Stimulated activated CD8-positive, alpha-beta memory T cell treated with anti-CD3 and anti-CD28 coated beads, Interleukin-15, amount 100 ng/mL, for 4 hours (primary cell): ENCODE measurements at places on chromosomes 6 and 20.

GRCh38 chr6:160810238-160810637 is 108.2 kb downstream of the PLG start:
- DNase-seq: no peak

- DNase-seq: no peak
Measured at GRCh38 chr6:31113861-31114540, 599 bp upstream of the PSORS1C1 start.

DNA sequence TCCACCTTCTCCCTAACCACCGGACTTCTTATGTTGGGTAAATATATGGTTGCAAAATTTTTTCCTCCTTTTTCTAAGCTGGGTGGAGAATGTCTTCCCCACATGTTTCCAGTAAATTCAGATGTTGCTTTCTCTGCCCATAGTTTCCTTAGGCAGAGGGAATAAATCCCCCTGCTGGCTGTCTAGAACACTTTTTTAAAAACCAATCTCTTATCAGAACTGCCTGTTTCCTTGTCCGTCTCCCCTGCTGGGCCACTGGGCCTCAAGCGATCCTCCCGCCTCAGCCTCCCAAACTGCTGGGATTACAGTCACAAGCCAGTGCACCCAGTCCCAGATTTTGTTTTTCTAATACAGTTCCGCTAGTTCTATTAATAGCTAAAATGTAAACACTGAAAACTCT is 9.9 kb upstream of the WFDC2 start:
- DNase-seq: no peak

DNA sequence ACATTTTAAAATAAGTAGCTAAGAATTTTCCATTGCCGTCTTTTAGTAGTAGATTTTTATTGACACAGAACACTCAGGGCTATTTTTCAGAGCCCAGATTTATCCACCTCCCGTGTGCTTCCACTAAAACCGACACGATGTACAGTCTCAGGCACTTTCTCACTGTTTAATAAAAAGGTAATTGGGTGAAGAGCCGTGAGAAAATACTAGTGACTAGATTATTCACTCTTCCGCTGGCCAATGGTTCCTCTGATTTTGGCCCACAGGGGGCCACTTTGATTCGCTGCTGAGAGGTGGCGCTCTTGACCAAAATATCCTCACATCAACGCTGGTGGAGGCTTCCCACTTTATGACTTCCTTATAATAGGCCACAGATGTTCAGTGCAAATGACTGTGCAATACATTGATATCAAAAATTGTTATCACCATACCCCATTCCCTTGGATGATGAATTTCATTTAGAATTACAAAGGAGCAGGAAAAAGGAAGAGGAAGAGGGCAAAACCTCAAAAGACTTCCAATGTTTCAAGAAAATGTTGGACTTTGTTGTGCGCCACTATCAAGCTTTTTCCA is 12.3 kb upstream of the HDDC2 start:
- no peak for DNase-seq

- DNase-seq: no peak
Measured at GRCh38 chr20:38143646-38144554, 21.2 kb downstream of the TGM2 start.

DNA sequence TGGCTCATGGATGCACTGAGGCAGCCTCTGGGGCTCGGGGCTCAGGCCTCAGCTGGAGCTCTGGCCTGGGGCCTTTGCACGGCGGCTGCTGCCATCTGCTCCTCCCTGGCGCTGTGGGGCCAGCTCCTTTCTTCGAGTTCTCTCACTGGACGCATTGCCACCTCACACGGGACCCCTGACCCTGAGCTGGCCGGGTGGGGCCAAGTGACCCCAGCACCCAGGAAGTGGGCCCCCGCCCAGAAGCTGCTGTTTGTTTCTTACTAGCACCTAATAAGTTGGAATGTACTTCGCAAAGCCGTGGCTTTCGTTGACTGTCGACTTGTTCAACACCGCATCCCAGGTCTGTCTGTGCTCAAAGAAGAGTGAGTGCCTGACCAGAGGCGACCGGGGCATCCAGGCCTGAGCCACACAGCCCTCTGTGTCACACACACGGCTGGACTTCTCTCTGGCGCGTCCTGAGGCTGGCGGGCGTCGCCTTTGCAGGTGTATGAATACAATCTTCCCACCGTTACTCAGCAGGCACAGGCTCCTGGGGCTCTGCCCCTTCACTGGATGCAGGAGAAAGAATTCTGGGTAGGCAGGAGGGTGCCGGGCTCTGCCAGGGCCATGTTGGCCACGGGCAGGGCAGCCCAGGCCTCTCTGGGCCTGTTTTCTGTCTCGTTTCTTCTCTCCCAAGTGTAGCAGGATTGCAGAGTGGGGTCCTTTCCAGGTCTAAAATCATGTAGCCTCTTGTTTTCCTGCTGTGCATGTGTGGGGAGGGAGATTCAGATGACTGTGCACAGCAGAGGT is 112.9 kb downstream of the DLL1 start:
- no peak for DNase-seq

GRCh38 chr6:112362812-112363570 is 15.9 kb downstream of the RFPL4B start:
- DNase-seq: no peak
